ENCODE measurements at places on chromosomes 5 and 9.
A peak's percentile ranks its signal among the peaks of the same experiment; 100 is the strongest.

DNA sequence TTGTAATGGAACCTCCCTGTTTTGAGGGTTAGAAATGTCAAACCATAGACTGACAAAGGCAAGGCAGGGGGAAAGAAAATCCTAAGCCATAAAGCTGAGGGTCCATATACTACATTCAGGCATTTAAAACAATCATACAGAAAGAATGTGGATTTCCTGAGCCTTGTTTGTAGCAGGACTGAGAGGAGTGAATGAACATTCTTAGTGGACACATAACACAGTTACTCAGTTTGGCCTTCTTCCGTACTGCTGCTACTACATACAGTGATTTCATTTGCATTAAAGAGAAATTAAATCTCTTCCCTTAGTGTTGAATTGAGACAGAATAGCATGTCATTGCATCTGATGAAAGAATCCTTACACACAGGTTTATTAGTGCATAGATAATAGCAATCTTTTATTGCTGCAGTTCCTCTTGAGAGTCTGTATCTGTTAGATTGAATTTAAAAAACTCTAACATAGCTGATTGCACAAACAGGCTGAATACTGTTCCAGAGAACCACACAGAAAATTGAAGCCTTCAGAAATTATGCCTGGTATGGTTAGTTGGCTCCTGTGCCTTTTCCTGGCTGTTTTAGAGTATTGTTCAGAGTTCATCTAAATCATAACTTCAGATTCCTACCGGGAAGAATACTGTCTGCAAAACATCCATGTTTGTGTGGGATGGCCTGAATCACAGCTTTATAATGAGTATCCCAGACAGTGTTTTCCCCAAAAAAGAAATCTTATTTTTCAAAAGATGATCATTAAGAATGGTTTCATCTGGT lies 2.0 kb upstream of the MTX3 start:
- no peak for DNase-seq

DNA sequence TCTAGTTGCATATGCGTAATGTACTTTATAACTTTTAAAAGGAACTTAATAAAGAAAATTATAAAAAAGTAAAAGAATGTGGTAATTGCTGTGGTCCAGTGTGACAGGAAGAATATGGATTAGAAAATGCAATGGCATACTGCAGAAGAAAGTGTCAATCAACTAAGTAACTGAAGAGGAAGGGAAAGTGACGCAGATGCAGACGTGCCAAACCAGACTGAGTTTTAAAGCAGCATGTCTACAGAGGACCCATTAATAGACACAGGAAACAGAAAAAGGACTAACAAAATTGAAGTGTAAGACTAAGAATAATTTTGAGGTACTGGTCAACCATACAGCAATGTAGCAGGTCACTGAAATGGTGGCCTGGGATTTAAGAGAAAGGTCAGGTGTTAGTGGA lies 73.3 kb downstream of the DPYSL3 start:
- no peak for DNase-seq

DNA sequence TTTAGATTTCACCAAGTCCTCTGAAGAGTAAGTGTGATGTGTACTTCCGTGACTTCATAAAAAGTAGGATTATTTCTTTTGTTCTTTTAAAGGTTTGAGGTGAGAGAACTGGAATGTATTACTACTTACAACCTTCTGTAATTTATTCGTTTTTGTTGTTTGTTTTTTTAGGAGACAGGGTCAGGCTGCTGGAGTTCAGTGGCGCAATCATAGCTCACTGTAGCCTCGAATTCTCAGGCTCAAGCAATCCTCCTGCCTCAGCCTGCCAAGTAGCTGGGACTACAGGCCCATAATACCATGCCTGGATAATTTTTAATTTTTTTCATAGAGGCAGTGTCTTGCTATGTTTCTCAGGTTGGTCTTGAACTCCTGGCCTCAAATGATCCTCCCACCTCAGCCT lies 68.3 kb upstream of the RETREG1 start:
- DNase-seq, result no peak

- DNase-seq, result no peak
Observed at GRCh38 chr5:102306121-102306520, 10.0 kb upstream of the SLCO4C1 start.

GRCh38 chr5:142934051-142934762 lies 164.0 kb downstream of the ARHGAP26 start:
- no peak for DNase-seq

DNA sequence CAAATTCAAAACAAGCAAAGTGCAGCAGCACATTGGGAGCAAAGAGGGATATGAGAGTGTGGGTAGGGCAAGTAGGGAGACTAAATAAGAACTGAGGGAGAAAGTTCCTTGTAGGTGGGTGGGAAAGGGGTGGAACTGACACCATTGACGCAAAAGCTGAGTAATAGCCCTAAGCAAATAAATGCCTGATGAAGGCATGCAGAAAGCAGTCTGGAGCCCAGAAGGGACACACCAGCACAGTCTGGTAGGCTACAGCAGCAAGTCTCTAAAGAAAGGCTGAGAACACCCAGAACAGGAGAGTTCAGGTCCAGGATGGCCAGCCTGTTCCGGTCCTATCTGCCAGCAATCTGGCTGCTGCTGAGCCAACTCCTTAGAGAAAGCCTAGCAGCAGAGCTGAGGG lies at the start of gene INSL4:
INSL4 (plus strand) TSS at position 208 of the 400 bp plus-strand sequence; CDS start at position 313, 105 bp downstream.
- DNase-seq, result no peak

GRCh38 chr9:16709924-16710323 lies 160.5 kb downstream of the BNC2 start:
- DNase-seq, result no peak

GRCh38 chr9:106478727-106479126 lies 384.2 kb upstream of the ZNF462 start:
- DNase-seq, result no peak

DNA sequence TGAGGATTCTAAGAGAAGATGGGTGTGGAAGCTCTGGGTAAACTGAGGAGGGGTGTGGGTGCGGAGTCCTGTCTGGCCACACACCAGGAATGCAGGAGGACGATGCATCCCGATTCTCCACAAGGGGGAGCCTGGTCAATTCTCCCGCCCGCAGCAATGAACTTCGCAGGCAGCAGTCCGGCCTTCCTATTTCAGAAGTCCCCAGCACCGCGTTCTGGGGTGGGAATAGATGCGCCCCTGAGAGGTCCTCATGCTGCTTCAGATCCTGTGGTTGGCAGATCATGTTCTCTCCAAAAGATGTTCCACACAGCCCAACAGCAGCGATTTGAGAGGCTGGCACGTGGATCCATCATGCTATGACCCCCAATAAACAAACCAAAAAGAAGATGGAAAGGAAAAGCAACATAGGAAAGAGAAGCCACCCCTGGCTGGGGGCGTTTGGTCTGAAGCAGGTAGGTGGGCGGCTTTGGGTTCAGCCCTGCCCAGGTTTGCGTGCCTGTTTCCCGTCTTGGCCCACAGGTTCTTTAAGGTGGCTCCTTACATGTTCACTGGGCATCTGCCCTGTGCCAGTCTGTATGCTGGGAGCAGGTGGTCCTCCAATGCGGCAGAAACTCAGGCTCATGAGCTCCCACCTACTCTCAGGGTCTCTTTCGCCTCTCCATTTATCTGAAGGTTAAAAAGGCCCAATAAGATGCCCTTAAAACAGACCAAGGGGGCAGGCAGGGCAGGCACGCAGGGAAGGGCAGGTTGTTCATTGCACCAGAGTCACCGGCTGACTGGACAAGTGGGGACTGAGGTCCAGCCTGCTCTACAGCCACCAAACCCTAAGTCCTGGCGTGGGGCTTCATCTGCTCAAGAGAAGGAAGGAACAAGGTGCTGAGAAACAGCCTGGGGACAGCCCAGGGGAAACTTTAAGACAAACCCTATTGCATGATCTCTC lies 171.6 kb downstream of the PAX5 start:
- DNase-seq, result peak; percentile 87

- DNase-seq, result no peak
Observed at GRCh38 chr9:27602142-27602861, 29.0 kb upstream of the C9orf72 start.

GRCh38 chr9:26637101-26637500 lies 255.5 kb downstream of the CAAP1 start:
- DNase-seq, result peak; percentile 77

DNA sequence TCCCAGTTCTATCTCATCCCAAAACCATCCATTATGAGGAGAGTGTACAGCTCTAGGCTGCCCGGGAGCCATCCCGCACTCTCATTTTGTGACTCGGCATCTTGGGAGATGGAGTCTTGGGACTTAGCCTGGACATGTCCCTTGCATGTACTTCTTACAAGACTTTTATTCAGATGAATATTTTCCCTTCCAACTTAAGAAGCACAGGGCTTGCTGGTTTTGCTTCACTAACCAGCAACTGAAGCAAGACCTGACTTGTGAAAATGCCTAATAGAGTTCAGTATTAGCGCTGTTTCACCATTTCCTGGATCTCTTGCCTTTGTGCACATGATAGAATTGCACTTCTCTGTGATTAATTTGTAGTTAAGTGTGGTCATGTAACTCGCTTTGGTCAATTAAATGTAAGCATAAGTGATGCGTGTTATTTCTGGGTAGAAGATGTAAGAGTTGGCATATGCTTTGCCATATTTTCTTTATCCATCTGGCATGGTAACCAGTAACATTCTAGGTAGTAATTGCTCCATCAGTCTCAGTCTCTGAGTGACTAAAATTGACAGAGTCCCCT lies 55.8 kb downstream of the PDCD1LG2 start:
- DNase-seq, result no peak

- peak; percentile 58 for DNase-seq
Observed at GRCh38 chr5:19733612-19734495, 254.1 kb downstream of the CDH18 start.

DNA sequence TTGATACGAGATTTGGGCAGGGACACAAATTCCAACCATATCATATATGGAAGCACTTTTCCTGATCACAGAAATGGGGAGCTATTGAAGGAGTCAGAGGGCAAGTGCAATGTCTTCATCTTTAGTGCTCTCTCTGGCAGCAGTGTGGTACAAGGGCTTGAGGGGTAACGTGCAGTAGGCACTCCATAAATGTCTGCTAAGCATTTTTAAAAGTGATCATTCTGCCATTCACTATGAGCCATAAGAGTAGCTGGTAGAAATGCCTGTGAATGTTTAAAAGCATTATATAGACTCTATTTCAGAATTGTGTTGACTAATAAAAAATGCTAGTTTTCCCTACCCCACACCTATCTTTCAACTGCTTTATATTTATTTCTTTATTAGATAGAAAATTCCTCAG lies 61.1 kb upstream of the DHFR start:
- DNase-seq, result no peak

- DNase-seq, result peak; percentile 80
Observed at GRCh38 chr5:181160152-181160754, 12.9 kb downstream of the OR2V2 start.

- no peak for DNase-seq
Observed at GRCh38 chr5:58453306-58453705, 6.6 kb downstream of the PLK2 start.

DNA sequence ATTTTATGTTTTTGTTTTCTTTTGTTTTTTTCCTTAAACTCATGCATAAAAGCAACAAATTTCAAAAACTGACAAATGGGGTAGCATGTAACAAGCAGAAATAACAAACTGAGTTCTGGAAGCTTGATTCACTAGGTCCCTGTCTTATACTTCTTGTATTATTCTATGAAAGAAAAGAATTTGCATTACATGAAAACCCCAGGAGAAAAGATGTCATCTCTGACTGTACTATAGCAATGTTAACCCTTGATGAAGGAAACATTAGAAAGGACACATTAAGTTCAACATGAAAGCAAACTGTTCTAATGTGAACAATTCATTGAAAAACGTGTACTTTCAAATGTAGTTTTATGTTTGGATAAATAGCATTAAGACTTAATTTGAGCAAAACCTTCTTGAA lies 9.2 kb downstream of the RAB14 start:
- no peak for DNase-seq

- DNase-seq, result no peak
Observed at GRCh38 chr5:116248432-116248831, 163.6 kb downstream of the COMMD10 start.

GRCh38 chr9:15142878-15143534 lies 164.0 kb downstream of the TTC39B start:
- DNase-seq, result peak; percentile 61

- DNase-seq, result no peak
Observed at GRCh38 chr9:81874250-81874649, 54.0 kb upstream of the SPATA31D4 start.

DNA sequence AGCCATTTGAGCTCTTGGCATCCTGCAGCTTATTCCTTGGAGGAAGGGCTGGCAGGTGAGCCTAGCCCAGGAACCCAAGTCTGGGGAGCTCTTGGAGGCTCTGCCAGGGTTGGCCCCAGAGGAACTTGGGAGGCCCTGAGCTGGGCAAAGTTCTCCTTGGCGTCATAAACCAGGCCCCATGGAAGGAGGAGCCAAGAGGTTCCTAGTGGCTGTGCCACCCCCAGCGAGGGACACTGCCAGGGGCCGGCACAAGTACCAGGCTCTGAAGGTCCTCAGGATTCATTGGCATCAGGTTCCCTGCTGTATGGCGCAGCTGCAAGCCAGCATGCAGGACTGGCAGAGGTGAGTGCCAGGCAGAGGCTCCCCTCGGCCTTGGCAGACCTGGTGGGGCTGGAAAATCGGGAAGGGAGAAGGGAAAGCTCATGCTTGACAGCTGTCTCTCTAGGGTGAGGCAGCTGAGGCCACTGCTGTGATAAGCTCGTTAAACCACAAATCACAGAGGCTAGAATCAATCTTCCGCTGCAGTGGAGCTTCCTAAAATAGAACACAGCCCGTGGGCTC lies 54.6 kb upstream of the SYNPO start:
- DNase-seq, result peak; percentile 36

- DNase-seq, result no peak
Observed at GRCh38 chr9:103444176-103444575, 449.0 kb downstream of the CYLC2 start.

GRCh38 chr9:96655198-96655851 lies at the start of gene PRXL2C:
Gene PRXL2C (minus strand): TSS chr9:96655317. CDS start chr9:96655281, 36 bp downstream.
- peak; percentile 92 for DNase-seq

- no peak for DNase-seq
Observed at GRCh38 chr9:79329861-79330260, 241.9 kb upstream of the TLE4 start.

DNA sequence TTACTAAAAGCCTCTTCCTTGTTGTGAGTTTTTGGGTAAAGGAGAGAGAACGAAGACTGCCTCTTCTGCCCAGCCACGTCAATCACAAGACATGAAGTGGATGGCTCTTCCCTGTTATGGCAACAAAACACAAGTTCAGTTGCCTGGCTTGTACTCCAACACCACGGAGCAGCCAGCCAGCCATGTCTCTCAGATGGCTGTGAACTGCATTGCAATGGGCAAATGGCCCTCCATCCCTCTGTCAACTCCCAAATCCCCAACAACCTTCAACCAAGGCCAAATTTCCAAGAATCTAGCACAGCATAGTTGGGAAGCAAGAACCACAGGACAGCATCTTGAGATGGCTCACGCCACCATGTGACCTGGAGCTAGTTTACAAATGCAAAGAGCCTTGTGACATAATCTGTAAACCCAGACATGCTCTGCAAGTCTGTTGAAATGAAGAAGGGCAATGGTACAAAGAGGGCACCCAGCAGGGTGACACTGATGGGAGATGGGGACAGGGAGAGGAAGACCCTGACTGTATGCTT lies 53.9 kb downstream of the ZNF366 start:
- DNase-seq, result no peak

DNA sequence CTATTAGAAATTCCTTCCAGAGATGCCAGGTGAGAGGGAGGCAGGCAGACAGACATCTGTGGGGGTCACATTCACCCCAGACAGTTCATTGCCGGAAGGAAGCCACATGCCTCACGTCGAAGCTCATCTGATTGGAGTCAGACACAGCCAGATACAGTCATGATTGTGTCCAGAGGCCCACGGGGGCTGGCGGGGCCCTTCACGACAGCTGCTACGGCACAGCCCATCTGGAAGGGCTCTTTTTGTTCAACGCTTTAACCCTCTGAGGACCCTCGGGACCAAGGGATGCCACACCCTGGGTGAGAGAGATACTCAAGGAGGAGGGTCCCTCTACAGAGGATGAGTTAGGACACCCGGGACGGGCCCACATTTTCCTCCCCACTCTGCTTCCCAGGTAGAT lies 31.9 kb upstream of the GABRP start:
- peak; percentile 30 for DNase-seq
